Stimulated activated CD4-positive, alpha-beta T cell treated with anti-CD3 and anti-CD28 coated beads, TNF-alpha, amount 100 ng/mL, for 1 hour (primary cell): ENCODE measurements at places on chromosomes 3 and 15.

DNA sequence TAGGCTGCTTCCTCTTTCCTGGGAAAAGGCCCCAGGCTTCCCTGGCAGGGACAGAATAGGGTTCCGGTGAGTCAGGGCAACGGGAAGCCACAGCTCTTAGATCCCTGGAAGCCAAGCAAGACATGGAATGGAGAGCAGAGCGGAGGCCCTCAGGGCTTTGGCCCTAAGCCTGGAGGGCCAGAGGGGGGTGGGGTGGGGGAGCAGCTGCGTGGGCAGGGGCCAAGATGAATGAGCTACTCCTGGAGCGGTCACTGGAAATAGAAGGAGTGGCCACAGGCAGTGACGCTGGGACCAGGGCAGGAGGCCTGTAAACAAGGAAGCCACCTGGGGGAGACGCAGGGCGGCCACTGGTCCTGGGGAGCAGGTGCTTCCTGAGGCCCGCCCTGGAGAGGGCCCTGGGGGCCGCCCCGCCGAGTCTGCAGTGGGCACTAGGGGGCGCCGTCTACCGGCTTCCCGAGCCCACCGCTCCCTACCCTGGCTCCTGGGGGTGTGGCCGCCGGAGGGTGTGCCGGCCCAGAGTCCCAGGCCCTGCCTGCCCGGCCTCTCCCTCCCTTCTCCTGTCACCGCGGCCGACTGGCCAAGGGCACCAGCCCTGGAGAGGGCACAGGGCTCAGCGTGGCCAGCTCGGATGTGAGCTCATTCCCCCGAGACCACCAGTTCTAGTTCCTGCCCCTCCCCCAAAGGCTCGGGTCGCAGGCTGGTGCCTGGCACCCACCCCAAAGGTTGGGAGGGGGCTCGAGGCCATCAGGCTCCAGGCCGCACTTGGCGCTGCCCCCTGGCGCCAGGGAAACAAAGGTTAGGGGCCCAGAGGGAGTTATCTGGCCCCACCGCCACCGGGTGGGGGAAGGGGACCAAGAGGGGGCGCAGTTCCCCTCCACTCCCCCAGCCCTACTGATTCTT, 12.1 kb downstream of the VPS18 start:
- DNase-seq = peak; percentile 52

DNA sequence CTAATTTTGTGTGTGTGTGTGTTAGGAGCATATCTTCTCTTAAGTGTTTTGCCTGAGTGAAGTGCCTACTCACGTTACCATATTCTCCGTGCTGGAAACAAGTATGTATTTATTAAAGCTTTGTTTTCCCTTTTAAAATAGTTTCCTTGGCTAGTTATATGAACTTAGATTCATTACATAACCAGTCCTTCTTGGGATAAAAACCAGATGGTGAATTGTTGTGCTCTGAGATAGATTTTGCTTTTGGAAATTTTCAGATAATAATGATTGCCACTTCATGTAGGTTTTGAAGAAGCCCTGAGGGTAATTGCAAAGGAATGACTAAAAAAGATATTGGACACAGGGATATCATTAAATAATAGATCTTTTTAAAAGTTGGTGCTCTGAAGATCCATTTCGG, 390.2 kb upstream of the SGO1 start:
- no peak for DNase-seq

GRCh38 chr3:185361920-185362319, 1.0 kb upstream of the MAP3K13 start:
- no peak for DNase-seq

DNA sequence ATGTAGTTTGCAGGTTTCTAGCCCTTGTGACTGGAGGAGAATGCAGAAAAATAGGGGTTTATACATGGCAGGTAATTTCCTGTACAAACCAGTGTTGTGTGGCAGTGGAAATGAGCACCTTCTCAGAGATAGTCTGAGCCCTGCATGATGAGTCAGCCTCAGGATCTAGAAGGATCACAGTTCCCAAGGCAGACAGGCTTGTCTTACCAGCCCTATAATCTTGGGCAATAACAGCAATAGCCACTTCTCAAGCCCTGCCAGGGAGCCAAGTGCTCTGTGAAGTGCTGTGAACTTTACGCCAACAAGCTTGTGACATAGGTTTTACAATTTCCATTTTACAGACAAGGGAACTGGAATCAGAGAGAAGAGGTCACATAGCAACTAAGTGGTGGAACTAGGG, 89.4 kb downstream of the CD47 start:
- DNase-seq = no peak

DNA sequence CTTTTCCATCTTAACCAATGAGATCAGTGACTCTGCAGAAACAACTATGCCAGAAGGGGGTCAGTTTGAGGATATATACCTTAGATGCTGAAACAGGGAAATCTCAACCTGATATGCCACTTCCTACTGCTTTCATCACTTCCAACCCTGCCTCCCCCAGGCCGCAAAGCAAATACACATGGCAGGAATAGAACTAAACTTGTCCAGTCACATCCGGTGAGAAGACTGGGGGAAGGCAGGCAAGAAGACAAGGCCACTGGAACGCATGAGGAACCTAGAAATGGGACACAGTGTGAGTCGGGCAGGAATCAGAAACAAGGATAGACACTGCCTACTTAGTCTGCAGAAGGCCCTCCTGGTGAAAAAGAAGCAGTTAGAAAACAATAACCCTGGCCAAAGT, 90.6 kb downstream of the MYO5A start:
- DNase-seq = no peak

GRCh38 chr3:114476511-114476910, 182.7 kb downstream of the TIGIT start:
- DNase-seq = no peak

- no peak for DNase-seq
Measured at GRCh38 chr3:143363276-143363675, 243.7 kb downstream of the CHST2 start.

GRCh38 chr3:127167315-127168043, 25.5 kb upstream of the PRR23E start:
- DNase-seq = no peak

DNA sequence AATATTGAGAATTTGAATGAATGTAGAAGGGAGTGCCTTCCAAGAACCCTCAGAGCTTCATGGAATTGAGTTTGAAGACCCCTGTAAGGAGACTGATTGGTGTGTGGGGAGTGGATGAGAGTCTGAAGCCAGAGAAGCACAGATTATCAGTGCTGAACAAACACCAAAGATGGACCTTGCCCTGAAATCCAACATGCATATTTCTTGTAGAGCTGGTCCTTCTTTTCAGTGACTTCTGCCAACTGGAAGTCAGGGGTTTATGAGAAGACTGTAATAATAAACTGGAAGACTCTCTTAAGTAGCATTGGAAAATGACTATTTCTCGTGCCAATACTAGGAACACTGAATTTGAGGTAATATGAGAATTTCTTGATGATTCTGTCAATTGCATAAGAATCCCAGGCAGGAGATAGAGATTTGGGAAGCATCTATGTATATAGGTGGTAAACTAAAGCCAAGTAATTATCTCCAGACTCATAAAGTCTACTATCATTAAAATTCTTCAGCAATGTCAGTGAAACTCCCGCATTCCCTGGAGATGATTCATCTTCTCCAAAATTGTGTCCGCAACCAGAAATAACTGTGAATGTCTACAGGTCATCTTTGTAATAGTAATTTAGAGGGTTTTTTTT, 213.8 kb downstream of the IL5RA start:
- no peak for DNase-seq

- no peak for DNase-seq
Measured at GRCh38 chr3:58095603-58096138, 87.4 kb downstream of the FLNB start.

- no peak for DNase-seq
Measured at GRCh38 chr3:34212656-34213055, 414.2 kb downstream of the PDCD6IP start.

GRCh38 chr3:134110963-134111362, 81.2 kb upstream of the SLCO2A1 start:
- DNase-seq = no peak

DNA sequence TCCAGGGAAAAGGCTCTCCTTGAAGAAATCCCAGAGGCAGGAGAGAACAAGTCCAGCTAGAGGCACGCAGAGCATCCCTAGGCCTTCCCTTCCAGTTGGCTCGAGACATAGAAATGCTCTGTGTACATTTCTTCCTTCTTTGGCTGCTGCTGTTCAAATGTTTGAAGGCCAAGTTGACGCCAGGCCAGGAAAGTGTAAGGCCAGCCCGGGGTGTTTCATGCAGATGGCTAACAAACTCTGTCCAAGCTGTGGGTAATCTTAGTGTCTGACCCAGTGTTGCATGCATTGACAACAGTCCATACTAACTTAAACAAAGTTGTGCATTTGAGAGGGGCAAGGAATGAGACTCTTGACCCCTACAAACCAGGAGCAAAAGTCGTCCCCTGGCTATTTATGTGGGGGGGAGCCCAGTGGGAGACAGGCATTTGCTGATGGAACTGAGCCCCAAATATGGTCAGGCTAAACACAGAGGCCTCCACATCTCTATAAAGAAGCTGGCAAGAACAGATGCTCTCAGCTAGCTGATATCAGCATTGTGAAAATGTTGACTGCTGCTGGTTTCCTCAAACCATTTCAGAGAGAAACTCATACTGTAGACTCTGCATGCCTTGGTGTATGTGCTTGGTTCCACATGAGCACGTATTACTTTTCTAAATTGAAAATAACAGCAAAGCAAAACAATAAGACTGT, 139.5 kb downstream of the ADAMTS9 start:
- DNase-seq = no peak
